ENCODE measurements at places on chromosomes 1 and 21.

DNA sequence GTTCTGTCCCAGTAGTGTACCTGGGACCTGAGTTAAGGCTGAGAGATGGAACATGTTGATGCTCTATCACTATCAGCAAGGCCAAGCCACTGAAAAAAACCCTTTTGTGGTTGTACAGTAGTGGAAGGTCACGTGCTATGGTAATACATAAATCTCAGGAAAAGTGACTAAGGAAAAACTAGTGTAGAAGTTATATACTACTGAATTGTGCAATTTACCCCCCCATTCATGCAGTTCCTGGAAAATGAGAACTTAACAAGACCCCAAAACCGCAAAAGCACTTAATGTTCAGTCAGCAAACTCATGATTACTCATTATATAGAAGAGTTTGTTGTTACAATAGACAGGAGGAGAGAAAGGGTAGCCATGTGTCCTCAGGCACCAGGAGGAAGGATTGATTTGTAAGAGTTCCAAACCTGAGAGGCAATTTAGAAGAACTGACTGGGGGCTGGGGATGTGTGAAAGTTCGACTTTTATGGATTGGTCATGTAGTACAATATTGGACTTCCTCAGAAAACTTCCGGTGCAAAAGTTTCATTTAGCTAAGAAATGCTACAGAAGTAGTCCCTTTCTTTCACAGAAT is 91.6 kb downstream of the RGL1 start:
- no peak for DNase-seq

GRCh38 chr1:109239409-109240068 is 9.8 kb upstream of the CELSR2 start:
- no peak for DNase-seq

- DNase-seq: no peak
These were observed 66.6 kb downstream of the PIK3CD start for GRCh38 chr1:9718006-9718680.

- no peak for DNase-seq
These were observed 68.1 kb downstream of the GRIK3 start for GRCh38 chr1:36966242-36966641.

- DNase-seq: no peak
These were observed 5.2 kb upstream of the HSD3B2 start for GRCh38 chr1:119409731-119410130.

- no peak for DNase-seq
These were observed 1.0 kb downstream of the NCDN start for GRCh38 chr1:35558374-35559316.

DNA sequence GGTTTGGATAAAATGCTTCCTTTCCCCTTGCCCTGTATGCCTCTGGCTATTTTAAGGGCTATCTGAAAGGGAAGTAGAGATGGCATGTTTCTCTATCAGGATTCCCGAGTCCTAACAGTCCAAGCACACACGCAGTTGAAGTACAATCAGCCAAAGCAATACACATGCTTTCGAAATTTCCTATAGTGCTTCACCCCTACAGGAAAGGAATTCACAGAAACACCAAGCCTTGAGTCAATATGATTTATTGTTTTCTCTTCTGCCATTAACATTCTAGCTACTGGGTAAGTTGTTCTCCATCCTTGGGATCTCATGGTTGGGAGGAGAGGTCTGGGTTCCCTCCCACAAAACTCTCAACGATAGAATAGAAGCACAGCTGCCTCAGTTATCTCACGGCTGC is 8.7 kb downstream of the ITLN1 start:
- no peak for DNase-seq

GRCh38 chr1:65398083-65398482 is 22.4 kb upstream of the LEPR start:
- DNase-seq: no peak

DNA sequence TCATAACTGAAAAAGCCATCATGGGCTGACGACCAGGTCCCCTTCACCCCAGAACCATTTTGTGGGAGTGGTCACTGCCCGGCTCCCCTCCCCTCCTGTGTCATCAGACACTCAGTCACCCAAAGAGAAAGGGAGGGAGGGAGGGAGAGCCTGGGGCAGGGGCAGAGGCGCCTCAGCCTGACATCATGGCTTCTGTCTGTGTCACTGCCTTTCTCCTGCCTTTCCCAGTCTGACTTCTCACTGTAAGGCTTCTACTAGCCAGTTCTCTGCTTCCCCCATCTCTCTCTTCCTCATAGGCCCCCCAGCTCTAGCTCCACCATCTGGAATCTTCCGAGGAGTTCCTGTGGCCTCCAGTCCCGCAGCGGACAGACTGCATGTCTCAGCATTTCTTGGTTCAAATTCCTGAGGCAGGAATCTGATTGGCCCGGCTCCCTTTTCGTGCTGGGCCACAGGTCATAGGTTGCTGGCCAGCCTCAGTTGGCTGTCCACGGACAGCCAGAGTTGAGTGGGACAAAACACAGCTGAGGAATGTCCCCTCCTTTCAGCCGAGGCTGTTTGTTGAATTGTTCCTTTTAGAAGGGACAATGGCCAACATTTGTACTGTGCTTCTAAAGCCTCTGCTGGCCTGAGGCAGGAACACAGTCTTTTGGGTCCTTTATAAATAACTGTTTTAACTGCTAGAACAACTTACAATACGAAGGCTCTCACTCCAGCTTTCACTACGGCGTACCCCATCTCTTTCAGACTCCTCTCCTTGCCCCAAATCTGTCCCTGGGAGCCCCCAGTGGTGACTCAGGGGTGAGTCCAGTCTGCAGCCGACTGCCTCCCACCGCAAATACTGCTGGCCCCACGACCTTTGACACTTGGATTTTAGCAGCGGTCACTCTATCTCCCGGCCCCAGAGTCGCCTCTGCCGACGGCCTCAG is 18.7 kb upstream of the KANK4 start:
- DNase-seq: no peak

GRCh38 chr1:3313576-3313950 is 140.9 kb upstream of the ARHGEF16 start:
- DNase-seq: peak; percentile 72

DNA sequence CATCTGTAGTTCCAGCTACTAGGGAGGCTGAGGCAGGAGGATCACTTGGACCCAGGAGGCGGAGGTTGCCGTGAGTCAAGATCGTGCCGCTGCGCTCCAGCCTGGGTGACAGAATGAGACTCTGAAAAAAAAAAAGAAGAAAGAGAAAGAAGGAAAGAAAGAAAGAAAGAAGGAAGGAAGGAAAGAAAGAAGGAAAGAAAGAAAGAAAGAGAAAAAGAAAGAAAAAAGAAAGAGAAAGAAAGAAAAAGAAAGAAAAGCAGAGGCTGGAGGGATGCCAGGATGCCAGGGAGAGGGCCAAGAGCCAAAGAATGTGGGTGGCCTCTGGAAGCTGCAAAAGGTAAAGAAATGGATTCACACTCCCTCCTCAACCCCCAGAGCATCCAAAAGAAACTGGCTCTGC is 8.2 kb upstream of the KCNE2 start:
- DNase-seq: no peak

DNA sequence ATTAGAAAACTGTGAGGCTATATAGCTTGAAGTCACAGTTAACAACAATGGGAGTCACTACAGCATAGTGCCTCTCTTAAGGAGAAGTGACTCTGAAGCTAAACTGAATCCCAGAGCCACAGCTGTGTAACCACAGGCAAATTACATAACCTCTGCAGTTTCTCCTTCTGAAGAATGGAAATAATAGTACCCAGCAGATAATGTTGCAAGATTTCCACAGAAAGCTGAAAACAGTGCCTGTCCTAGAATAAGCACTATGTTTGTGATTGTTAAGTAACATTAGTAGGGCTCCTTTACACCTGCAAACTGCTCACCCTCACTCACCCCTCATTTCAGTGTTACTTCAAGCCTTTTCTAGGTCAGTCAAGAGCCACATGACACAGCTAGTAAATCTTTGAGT is 886.7 kb downstream of the PLA2G4A start:
- no peak for DNase-seq

DNA sequence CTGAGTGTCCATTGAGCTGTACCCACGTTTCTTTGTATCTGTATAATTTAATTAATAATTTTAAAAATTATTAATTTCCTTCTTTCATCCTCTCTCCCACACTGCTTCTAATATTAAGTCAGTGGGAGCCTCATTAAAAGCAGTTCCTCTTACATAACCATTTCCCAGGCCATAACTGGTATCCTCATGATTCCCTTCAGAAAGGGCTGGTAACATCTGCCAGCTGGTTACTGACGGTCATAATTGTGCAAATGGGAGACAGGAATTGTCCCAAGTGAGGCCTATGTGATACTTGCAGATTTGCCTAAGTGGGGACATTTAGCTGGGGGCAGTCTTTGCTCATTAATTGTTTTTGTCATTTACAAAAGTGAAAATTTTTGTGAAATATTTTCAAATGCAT is 69.0 kb upstream of the SPAG17 start:
- no peak for DNase-seq

DNA sequence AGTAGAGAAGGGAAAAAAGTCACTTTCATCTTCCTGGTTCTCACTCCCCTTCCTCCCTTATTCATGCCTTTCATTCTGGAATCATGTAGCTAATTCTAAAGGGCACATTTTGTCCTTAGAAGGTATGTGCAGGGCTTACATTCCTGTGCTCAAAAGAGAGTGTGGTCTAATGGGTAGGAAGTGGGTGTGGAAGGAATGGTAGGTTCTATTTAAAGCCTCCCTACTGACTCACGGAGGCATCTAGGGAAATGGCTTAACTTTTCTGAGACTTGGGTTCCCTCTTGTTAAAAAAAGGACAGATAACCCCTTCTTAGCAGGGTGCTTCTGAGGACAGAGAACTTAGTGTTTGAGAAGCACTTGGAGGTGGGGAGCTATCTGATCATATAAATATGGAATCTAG is 249.3 kb upstream of the DUSP10 start:
- DNase-seq: no peak

GRCh38 chr1:179509384-179509783 is 66.4 kb downstream of the NPHS2 start:
- no peak for DNase-seq

GRCh38 chr1:225422031-225422605 is 5.7 kb downstream of the LBR start:
- DNase-seq: no peak
